Panc1 (cell line): ENCODE measurements at places on chromosomes 1 and 21. TPM values are rescaled to one million over a fixed set of nuclear protein-coding genes. Genes with fewer than 3 reads are reported as not detected.

GRCh38 chr1:28122183-28122582, 33.8 kb upstream of the EYA3 start:
- DNase-seq, result no peak

DNA sequence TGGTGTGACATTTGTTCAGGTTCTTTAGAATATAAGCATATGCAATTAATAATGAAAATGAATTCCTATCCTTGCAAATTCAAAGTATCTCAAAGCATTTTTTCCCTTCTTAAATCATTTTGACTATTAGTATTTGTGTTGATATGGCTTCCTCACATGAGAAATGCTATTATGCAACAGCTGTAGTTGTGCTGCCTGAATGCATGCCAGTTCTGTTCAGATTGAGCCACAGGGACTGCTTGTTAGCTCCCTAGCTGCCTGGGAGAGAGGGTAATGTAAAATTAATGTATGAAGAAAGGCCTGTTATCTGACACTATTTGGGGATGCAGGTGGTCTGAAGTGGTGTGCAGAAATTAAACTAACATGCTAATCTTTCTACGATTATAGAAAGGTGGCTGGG, 45.5 kb downstream of the CACHD1 start:
- DNase-seq, result no peak

DNA sequence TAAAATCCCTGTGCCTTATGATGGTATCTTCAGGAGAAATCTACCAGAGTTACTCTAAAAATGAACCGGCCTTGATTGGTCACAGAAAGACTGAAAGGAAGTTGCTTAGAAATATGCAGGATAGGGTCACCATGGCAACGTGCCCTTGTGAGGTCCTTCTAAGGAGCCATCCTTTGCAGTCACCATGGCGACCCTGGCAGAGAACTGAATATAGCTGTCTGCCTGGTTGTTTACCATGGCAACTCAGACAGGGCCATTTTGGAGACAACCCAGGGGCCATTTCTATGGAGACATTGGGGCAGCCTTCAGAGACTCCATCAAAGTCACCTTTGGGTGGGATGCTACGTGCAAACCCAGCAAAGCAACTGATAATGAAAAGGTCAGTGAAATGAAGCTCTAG, 43.0 kb downstream of the SNX7 start:
- no peak for DNase-seq

CRYZL1 gene
- 24.8 TPM for total RNA-seq

DNA sequence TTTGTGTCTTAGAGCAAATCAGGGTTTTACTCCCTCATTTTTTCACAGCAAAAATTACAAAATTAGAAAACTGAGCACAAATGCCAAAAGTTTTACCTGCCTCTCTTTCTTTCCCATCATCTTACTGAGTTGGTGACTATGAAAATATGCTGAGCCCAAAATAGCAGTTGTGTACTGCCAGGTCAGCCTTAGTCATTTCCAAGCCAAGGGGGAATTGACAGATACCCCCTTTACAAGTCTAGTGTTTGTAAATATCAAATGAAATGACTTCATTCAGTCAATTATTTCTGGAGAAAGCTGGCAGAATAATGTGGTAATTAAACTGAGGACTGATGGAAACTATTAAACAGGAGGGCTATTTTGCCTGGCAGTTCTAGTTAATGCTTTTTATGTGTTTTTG, 11.4 kb upstream of the GORAB start:
- DNase-seq, result no peak
